ENCODE measurements at places on chromosomes 12 and 14. TPM values are rescaled to one million over a fixed set of nuclear protein-coding genes. Genes with fewer than 3 reads are reported as not detected.

Gene AICDA
- not detected for total RNA-seq

Gene CLEC1B
- total RNA-seq = not detected

- peaks cover 14% of the 10 kb centered on the region for H3K4me1 ChIP-seq
- ATAC-seq = no peak
- no peaks in the 10 kb centered on the region for H3K27me3 ChIP-seq
These were observed 48.1 kb upstream of the PZP start for GRCh38 chr12:9256341-9256740.

GRCh38 chr12:54126029-54126695 is 62.6 kb downstream of the SMUG1 start:
- peak; percentile 80 for ATAC-seq
- peak overlapping the region; percentile 81 for H3K4me3 ChIP-seq
- peaks cover 2% of the 10 kb centered on the region for H3K36me3 ChIP-seq
- peak overlapping the region; percentile 51 for H3K27ac ChIP-seq

Gene RHEBL1
- total RNA-seq = 0.35 TPM

DNA sequence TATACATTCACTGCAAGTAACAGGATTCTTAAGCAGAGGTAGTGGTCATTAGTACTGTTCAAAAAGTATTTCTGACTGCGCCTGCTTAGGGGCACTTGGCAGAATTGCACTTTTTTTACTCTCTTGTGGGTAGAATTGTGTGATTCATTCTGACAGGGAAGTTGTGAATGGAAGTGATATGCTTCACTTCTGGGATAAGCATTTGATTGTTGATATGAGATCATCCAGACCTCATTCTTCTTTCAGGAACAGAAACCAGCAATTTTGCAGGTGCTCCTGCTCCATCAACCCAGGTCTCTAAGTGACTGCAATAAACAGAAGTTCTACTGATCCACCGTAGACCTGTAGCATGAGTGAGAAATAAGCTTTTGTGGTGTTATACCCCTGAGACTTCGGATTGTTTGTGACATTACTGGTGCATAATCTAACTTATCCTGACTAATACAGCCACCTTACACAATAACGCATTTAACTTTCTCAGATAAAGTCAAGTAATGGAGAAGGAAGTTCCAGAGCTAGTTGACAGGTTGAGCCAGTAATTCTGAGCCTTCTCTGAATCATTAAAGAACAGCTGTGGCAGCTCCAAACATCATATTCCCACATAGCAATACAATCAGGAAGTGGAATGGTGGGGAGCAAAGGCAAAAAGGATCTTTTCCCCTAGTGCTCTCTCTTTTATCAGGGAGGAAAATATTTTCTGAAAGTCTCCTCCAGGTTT is 387.9 kb downstream of the SYT1 start:
- H3K27me3 ChIP-seq = no peaks in the 10 kb centered on the region
- no peak overlapping the region for H3K27ac ChIP-seq
- no peak overlapping the region for H3K4me3 ChIP-seq
- H3K36me3 ChIP-seq = no peaks in the 10 kb centered on the region

- H3K36me3 ChIP-seq = peaks cover 96% of the 10 kb centered on the region
- H3K27ac ChIP-seq = no peak overlapping the region
- no peak for ATAC-seq
- H3K4me3 ChIP-seq = no peak overlapping the region
- no peaks in the 10 kb centered on the region for H3K4me1 ChIP-seq
- H3K27me3 ChIP-seq = no peaks in the 10 kb centered on the region
These were observed 35.6 kb upstream of the UBC start for GRCh38 chr12:124949779-124950728.

Gene IKBIP
- total RNA-seq = 8.3 TPM

GRCh38 chr14:58738189-58738836 is 100.6 kb downstream of the DACT1 start:
- H3K27ac ChIP-seq = no peak overlapping the region
- H3K4me1 ChIP-seq = no peaks in the 10 kb centered on the region
- no peak for ATAC-seq
- H3K4me3 ChIP-seq = no peak overlapping the region

- no peaks in the 10 kb centered on the region for H3K36me3 ChIP-seq
- ATAC-seq = no peak
- peaks cover 26% of the 10 kb centered on the region for H3K27me3 ChIP-seq
- H3K27ac ChIP-seq = no peak overlapping the region
- H3K4me3 ChIP-seq = no peak overlapping the region
These were observed 219.6 kb downstream of the PHETA1 start for GRCh38 chr12:111149299-111149698.

DNA sequence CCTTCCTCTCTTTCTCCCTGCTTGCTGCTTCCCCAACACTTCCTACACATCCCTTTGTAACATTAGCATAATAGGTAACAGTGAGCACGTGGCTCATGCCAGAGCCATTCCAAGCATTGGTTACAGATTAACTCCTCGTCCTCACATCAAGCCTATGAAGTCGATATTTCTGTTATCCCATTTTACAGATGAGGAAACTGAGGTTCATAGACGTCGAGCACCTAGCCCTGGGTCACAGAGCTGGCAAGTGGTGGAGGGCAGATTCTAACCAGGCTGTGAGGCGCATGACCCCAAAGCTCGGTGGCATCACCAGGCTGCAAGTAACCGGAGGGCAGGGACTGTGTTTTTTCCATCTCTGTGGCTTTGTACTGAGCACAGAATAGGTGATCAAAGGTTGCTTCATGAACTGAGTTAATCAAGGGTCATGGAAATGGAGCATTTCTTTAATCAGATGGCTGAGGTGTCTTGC is 5.7 kb upstream of the SERPINA1 start:
- no peak overlapping the region for H3K27ac ChIP-seq
- H3K4me1 ChIP-seq = no peaks in the 10 kb centered on the region
- H3K36me3 ChIP-seq = no peaks in the 10 kb centered on the region
- no peak for ATAC-seq

- no peak for ATAC-seq
- peaks cover 7% of the 10 kb centered on the region for H3K27me3 ChIP-seq
- H3K27ac ChIP-seq = no peak overlapping the region
- no peak overlapping the region for H3K4me3 ChIP-seq
- H3K36me3 ChIP-seq = no peaks in the 10 kb centered on the region
- H3K4me1 ChIP-seq = no peaks in the 10 kb centered on the region
These were observed 26.6 kb downstream of the ASCL4 start for GRCh38 chr12:107801150-107801549.

Gene RPGRIP1
- total RNA-seq = 0.23 TPM

Gene CDKN3
- 2.0 TPM for total RNA-seq

DNA sequence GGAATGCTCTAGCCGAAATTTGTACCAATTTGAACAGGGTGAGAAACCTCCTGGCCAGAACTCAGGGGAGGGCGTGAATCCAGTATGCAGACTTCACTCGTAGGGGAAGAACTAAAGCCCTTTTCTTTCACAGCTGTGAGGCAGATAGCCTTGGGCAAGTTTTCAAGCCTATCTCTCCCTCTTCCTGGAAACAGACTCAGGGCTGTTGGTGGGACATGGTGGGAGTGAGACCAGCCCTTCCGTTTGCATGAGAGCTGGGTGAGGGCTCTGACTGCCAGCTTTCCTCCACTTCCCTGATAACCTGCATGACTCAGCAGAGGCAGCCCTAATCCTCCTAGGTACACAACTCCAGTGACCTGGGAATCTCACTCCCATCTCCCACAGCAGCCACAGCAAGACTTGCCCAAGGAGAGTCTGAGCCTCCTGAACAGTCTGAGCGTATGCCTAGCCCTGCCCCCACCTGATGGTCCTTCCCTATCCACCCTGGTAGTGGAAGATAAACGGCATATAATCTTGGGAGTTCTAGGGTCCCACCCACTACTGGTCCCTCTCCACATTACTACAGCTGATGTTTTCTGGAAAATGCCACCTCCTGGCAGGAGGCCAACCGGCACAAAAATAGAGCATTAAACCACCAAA is 170.1 kb upstream of the AMIGO2 start:
- H3K36me3 ChIP-seq = no peaks in the 10 kb centered on the region
- ATAC-seq = no peak
- H3K27ac ChIP-seq = no peak overlapping the region
- H3K4me3 ChIP-seq = no peak overlapping the region
- no peaks in the 10 kb centered on the region for H3K27me3 ChIP-seq

DNA sequence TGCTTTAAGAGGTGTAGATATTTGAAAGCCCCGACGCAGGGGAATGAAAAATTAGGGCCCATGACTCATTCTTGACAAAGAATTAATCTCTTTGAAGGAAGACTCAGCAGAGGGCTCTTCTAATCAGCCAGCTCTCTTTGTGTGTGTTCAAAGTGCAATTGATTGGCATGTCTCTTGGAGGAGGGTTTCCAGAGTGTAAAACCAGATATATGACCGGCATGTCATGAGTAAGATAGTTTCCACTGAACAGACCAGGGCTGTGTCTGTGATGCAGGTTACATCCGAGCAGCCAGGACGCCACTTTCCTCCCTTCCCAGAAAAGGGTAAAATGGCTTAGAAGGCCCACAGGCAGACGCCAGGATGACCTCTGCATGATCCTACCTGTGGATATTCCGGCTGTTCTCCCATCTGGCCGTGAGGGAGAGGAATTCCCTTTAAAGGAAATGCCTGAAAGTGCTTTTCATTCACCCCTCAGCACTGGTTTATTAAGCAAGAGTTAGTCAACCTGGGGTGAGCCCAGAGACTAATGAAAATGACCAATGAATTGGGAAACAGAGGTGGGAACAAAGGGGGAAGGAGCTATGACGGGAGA is 7.2 kb upstream of the KRT75 start:
- no peaks in the 10 kb centered on the region for H3K4me1 ChIP-seq
- H3K27ac ChIP-seq = no peak overlapping the region
- no peak for ATAC-seq
- H3K36me3 ChIP-seq = no peaks in the 10 kb centered on the region

- H3K4me3 ChIP-seq = no peak overlapping the region
- H3K4me1 ChIP-seq = no peaks in the 10 kb centered on the region
- no peaks in the 10 kb centered on the region for H3K27me3 ChIP-seq
- H3K36me3 ChIP-seq = no peaks in the 10 kb centered on the region
These were observed 14.4 kb downstream of the FMNL3 start for GRCh38 chr12:49692851-49693250.
